ENCODE measurements at places on chromosomes 7 and 10. TPM values are rescaled to one million over a fixed set of nuclear protein-coding genes. Genes with fewer than 3 reads are reported as not detected.
A peak's percentile ranks its signal among the peaks of the same experiment; 100 is the strongest.

DNA sequence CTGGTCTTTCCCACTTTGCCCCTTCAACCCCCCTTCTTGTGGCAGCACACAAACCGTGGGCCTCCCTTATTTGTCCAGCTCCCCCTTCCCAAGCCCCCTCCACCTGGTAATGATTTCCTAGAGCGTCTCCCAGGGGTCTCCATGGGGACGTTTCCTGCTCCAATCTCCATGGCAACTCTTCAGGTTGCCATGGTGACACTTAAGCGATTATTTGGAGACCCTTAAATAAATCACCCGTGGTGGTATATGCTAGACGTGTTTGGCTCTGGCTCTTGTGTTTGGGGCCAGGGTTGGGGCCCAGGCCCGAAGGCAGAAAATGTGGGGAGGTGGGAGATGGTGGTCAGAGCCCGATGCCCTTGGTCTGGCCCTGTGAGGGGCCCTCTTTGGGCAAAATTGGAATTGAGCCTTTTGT is 41.1 kb upstream of the DLG5 start:
- H3K27ac ChIP-seq, result no peak overlapping the region
- H3K27me3 ChIP-seq, result no peaks in the 10 kb centered on the region
- H3K4me1 ChIP-seq, result peaks cover 24% of the 10 kb centered on the region

GRCh38 chr7:77416621-77417371 is 647 bp upstream of the GSAP start:
- no peak overlapping the region for H3K4me3 ChIP-seq
- no peak for DNase-seq
- no peak overlapping the region for H3K27ac ChIP-seq

DNA sequence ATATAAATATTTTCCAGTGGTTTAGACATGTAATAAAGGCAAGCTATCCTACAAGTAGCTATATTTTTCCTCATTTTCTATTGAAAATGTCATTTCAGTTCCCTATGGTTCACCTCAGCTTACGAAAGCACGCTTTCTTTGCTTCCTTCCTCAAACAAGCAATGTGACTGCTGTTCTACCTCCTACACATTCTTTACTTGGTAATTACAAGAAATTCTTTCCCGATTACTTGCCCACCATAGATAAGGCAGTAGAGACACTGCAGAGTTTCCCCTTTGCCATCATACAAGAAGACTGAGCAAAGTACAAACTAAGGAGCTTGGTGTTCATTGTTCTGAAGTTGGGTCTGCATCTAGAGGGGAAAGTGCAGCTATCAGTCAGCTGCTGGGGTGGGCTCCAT is 249.4 kb downstream of the CRPPA start:
- DNase-seq, result no peak
- H3K4me1 ChIP-seq, result no peaks in the 10 kb centered on the region
- H3K36me3 ChIP-seq, result no peaks in the 10 kb centered on the region
- H3K27ac ChIP-seq, result no peak overlapping the region
- H3K4me3 ChIP-seq, result no peak overlapping the region
- H3K27me3 ChIP-seq, result no peaks in the 10 kb centered on the region

DNA sequence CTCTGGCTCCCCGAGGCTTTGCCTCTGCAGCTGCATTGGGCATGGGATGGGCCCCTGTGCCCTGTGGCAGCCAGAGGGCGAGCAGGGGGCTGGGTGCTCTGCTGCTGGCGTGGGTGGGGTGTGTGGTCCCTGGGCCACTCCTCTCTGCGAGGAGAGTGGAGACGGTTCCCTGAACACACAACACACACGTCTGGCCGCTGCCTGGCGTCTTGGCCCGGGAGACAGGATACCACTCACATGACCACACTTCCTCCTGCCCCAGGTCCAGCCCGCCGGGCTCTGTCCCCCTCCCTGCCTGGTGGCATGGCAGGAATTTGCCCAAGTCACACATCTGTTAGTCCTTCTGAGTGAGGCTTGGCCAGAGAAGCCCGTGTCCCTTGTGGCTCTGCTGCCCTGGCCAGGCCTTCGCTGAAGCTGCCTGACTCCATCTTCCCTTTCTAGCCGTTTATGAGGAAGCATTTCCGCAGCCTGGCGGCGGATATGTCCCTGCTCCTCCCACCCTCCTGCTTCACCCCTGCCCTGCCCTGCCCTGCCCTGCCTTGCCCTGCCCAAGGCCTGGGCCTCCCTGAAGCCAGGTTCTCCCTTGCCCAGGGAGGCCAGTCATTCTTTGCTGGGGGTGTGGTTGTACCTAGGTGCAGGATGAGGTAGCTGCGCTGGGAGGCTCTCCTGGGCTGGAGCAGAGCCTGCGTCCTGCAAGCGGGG is 3.0 kb downstream of the BRI3 start:
- no peaks in the 10 kb centered on the region for H3K27me3 ChIP-seq
- no peaks in the 10 kb centered on the region for H3K36me3 ChIP-seq
- DNase-seq, result no peak
- peak overlapping the region; percentile 68 for H3K27ac ChIP-seq

CDK1 gene
- total RNA-seq, result 104 TPM
